Omental fat pad (tissue), 4 donors: ENCODE measurements at places on chromosomes 12 and 14.

DNA sequence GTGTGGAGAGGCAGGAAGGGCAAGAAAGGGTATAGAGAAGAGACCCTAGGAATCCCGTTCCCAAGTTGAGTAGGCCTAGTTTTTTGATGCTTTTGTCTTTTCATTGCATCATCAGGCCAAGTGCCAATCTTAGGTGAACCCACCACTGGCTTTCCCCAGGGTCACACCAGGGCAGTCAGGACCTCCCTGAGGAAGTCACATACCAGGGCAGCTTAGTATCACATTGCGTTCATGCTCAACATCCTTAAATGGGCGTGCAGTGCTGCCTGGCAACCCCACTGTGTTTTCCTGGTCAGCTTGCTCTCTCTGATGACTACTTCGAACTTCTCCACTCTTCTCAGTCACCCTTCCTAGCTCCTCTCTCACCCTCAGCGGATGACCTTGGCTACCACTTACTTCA lies 9.0 kb downstream of the ASIC1 start:
- DNase-seq: no peak

- DNase-seq: no peak
Measured at GRCh38 chr12:110351119-110351518, 52.4 kb downstream of the ANAPC7 start.

- DNase-seq: no peak
Measured at GRCh38 chr14:86626530-86626929, 1096.6 kb downstream of the FLRT2 start.

DNA sequence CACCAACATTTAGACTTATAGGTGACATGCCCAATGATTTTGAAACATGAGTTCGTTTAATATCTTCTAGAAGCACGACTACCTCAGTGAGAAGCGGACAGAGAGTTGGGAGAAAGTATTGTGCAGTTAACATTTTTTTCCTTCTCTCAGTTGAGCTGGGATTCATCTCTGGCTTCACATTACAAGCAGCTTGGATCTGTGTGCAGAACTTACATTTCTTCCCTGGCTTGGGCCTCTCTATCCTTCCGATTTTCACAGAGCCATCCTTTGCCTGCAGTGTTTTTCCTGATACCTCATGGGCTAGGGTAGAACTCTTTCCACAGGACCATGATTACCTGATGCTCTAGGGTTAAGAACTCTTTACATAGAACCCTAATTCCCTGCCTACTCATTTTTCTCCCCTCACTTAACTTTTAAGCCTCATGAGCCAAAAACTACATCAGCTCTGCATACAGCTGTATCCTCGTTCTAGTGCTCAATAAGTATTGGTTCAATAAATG lies 86.5 kb downstream of the FLRT2 start:
- DNase-seq: no peak

- DNase-seq: no peak
Measured at GRCh38 chr12:3381059-3382047, 109.7 kb upstream of the PRMT8 start.

DNA sequence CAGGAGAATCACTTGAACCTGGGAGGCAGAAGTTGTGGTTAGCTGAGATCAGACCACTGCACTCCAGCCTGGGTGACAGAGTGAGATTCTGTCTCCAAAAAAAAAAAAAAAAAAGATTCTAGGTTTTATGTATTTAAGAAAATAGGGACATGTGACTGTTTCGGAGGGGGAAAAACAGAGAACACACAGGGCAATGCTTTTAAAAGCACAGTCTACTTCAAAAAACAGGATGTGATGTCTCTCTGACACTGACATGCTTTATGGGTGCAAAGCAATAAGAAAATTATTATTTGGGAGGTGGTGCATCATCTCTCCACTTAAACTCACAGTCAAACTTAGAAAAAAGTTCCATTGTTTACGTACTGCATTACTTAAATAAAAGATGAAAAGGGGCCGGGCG lies 28.7 kb downstream of the CLIP1 start:
- no peak for DNase-seq

DNA sequence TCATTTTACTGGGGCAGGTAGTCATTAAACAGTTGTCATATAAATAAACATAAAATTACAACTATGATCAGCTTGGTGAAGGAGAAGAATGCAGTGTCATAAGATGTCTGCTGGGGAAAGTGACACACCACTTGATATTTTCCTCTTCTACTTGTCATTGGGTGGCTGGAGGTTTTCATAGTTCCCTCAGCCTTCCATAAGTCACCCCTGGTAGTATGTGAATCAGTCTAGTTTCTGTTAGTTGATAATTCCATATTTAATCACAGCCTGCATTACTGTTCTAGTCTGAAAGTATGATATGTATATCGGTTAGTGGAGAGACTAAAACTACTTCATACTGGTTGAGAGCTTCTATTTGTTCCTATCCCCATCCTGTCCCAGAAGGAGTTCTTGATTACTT lies 38.2 kb downstream of the PLEKHA5 start:
- DNase-seq: no peak
